ENCODE measurements at places on chromosomes 7 and 10.

- DNase-seq, result no peak
Measured at GRCh38 chr7:29538389-29538788, 25.2 kb upstream of the PRR15 start.

GRCh38 chr10:124071141-124071540 is 22.3 kb downstream of the CHST15 start:
- DNase-seq, result no peak

GRCh38 chr10:62171791-62172190 is 96.9 kb downstream of the RTKN2 start:
- no peak for DNase-seq

DNA sequence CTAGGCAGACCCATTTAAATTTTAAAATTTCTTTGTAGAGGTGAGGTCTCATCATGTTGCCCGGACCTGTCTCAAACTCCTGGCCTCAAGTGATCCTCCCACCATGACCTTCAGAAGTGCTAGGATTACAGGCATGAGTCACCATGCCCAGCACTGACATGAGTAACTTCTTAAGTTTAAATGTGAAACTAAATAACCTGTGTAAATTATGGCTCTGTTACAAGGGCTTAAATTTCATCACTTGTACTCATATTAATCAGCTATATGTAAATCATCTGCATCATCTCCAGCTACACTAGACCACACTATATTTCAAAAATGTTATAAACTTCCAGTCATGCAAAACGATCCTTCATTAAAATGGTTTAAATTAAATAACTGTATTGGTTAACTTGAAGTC is 56.1 kb downstream of the ATAD1 start:
- no peak for DNase-seq

GRCh38 chr7:43458330-43459018 is 124.4 kb upstream of the STK17A start:
- DNase-seq, result no peak

- DNase-seq, result no peak
Measured at GRCh38 chr7:40507166-40507565, 372.4 kb downstream of the SUGCT start.
